ENCODE measurements at places on chromosomes 12 and 14. TPM values are rescaled to one million over a fixed set of nuclear protein-coding genes. Genes with fewer than 3 reads are reported as not detected.

- H3K4me1 ChIP-seq: no peaks in the 10 kb centered on the region
- H3K4me3 ChIP-seq: no peak overlapping the region
- no peaks in the 10 kb centered on the region for H3K27me3 ChIP-seq
These were observed 549.1 kb downstream of the RPS29 start for GRCh38 chr14:49036984-49037516.

DNA sequence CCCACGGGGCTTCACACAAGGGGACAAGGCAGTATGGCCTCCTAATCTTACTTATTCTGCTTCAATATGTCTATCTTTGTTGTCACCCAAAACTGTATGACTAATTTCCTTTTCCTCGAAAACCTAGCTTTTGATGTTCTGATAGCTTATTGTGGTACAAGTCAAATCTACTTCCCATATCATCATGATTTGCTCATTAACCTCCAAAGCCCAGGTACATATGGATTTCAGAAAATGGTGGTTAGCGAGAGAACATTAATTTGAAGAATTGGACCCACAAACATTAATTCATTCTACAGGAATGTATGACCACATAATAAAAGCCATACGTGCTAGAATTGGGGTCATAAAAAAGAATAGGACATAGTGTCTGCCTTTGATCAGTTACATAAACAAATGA lies 412.5 kb downstream of the CCDC91 start:
- no peaks in the 10 kb centered on the region for H3K4me1 ChIP-seq
- no peak overlapping the region for H3K4me3 ChIP-seq
- no peaks in the 10 kb centered on the region for H3K36me3 ChIP-seq
- H3K27ac ChIP-seq: no peak overlapping the region
- H3K27me3 ChIP-seq: no peaks in the 10 kb centered on the region

DNA sequence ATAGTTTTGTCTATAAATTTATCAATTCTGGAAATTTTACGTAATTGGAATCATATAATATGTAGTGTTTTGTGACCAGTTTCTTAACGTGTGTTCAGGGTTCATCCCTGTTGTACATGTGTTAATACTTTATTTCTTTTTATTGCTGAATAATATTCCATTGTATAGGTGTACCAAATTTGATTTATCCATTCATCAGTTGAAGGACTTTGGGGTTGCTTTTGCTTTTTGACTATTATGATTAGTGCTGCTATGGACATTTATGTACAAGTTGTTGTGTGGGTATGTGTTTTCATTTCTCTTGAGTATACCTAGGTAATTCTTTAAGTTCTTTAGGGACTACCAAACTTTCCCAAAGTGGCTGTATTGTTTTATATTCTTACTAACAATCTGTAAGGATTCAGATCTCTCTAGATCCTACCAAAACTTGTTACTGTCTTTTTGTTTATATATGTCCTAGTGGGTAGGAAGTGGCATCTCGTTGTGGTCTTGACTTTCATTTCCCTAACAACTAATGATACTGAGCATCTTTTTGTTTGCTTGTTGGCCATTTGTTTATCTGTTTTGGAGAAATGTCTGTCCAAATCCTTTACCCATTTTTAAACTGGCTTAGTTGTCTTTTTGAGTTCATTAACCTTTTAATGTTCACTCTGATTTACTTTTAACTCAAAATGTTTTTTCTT lies 14.9 kb downstream of the VRK1 start:
- H3K36me3 ChIP-seq: no peaks in the 10 kb centered on the region
- DNase-seq: no peak
- H3K27ac ChIP-seq: no peak overlapping the region
- H3K4me3 ChIP-seq: no peak overlapping the region

The ZNF891 gene
- 1.1 TPM for total RNA-seq

- no peaks in the 10 kb centered on the region for H3K27me3 ChIP-seq
- peaks cover 35% of the 10 kb centered on the region for H3K36me3 ChIP-seq
- H3K4me3 ChIP-seq: no peak overlapping the region
These were observed 311.7 kb upstream of the FKBP4 start for GRCh38 chr12:2482938-2483660.

DNA sequence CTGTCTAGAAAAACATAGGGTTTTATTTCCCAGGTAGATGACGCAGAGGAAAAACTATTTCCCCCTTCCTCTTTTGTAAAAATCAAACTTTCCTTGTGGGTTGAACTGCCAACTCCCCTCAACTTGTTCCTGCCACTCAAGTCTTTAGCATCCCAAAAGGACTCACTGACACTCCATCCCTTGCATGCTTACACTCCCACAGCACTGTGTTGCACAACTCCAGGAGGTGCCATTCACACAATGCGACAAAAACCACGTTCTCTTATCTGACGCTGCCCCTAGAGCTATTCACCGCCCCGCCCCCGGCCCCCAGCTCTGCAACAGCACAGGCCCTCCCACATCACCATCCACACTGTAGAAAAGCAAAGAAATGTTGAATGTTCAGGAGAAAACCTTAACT lies 16.9 kb upstream of the STON2 start:
- H3K27me3 ChIP-seq: no peaks in the 10 kb centered on the region
- no peak for DNase-seq
- H3K36me3 ChIP-seq: no peaks in the 10 kb centered on the region
- H3K4me1 ChIP-seq: no peaks in the 10 kb centered on the region
- H3K4me3 ChIP-seq: no peak overlapping the region

DNA sequence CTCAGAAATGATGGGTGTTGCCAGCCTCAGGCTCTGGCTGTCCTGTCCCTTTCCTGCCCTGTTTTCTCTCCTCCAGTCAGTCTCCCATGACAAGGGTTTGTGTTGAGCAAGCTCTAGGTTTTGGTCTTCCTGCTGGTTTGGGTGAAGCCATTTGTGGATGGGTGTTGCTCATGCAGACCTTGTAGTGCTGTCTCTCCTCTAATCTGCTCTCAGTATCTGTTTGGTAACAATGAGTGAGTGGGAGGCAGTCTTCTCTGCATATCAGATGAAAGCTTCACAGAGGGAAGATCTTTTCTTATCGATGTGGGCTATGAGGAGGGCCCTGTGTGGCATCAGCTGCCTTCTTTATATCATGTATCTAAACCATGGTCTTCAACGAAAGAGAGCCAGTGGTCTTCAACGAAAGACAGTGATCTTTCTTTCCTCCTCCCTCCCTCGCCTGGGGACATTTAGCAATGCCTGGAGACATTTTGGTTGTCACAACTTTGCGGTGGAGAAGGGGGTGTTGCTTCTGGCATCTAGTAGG lies 3.6 kb downstream of the CMA1 start:
- no peak overlapping the region for H3K4me3 ChIP-seq
- no peak overlapping the region for H3K27ac ChIP-seq
- H3K4me1 ChIP-seq: no peaks in the 10 kb centered on the region
- no peaks in the 10 kb centered on the region for H3K36me3 ChIP-seq

GRCh38 chr12:54173066-54173726 lies 15.6 kb downstream of the SMUG1 start:
- no peak for DNase-seq
- peak overlapping the region; percentile 49 for H3K4me3 ChIP-seq
- no peaks in the 10 kb centered on the region for H3K4me1 ChIP-seq
- no peaks in the 10 kb centered on the region for H3K36me3 ChIP-seq
- no peak overlapping the region for H3K27ac ChIP-seq
- H3K27me3 ChIP-seq: peaks cover 7% of the 10 kb centered on the region

GRCh38 chr12:5013266-5013730 lies 30.4 kb upstream of the KCNA5 start:
- H3K4me3 ChIP-seq: no peak overlapping the region
- no peak for DNase-seq
- H3K27ac ChIP-seq: no peak overlapping the region
- no peaks in the 10 kb centered on the region for H3K27me3 ChIP-seq
- no peaks in the 10 kb centered on the region for H3K36me3 ChIP-seq

The TGFB3 gene
- 17.5 TPM for total RNA-seq

GRCh38 chr12:105279460-105280056 lies 43.6 kb upstream of the APPL2 start:
- no peak for DNase-seq
- H3K36me3 ChIP-seq: no peaks in the 10 kb centered on the region
- no peaks in the 10 kb centered on the region for H3K27me3 ChIP-seq
- no peaks in the 10 kb centered on the region for H3K4me1 ChIP-seq
- no peak overlapping the region for H3K4me3 ChIP-seq
- H3K27ac ChIP-seq: no peak overlapping the region

DNA sequence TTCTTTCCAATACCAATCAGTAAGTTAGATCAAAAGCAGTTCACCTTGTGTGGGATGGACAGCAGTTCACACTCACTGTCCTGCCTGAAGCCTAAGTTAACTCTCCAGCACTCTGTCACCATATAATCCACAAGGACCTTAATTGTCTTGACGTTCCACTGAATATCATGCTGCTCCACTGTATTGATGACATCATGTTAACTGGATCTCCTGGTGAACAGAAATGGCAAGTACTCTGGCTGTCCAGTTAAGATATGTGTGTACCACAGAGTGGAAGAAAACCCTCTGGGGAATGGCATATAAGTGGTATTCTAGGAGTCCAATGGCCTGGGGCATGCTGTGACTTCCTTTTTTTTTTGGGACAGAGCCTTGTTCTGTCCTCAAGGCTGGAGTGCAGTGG lies 16.2 kb downstream of the CDKL1 start:
- H3K27ac ChIP-seq: no peak overlapping the region
- H3K27me3 ChIP-seq: no peaks in the 10 kb centered on the region
- no peaks in the 10 kb centered on the region for H3K4me1 ChIP-seq
- no peaks in the 10 kb centered on the region for H3K36me3 ChIP-seq

The C14orf180 gene
- total RNA-seq: 135 TPM

GRCh38 chr12:12929696-12930095 lies 22.3 kb downstream of the GPRC5D start:
- no peak overlapping the region for H3K4me3 ChIP-seq
- no peaks in the 10 kb centered on the region for H3K4me1 ChIP-seq
- H3K27me3 ChIP-seq: no peaks in the 10 kb centered on the region
- no peaks in the 10 kb centered on the region for H3K36me3 ChIP-seq

DNA sequence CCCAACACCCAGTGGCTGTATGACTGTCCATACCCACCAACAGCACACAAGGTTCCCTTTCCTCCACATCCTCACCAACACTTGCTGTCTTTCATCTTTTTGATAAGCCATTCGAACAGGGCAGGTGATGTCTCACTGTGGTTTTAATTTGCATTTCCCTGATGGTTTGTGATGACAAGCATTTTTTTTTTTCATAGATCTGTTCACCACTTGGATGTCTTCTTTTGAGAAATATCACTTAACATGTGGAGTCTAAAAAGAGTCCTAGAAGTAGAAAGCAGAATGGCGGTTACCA lies 198.1 kb upstream of the DIO3 start:
- no peaks in the 10 kb centered on the region for H3K36me3 ChIP-seq
- no peak overlapping the region for H3K27ac ChIP-seq
- no peak overlapping the region for H3K4me3 ChIP-seq

DNA sequence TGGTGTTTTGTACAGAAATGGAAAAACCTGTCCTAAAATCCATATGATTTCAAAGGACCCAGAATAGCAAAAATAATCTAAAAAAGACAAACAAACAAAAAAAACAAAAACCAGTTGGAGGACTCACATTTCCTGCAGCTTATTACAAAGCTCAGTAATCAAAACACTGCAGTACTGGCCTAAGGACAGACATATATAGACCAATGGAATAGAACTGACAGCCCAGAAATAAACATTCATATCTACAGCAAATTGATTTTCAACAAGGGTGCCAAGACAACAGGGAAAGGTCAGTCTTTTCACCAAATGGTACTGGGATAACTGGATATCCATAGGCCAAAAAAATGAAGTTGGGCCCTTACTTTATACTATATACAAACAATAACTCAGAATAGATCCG lies 55.0 kb downstream of the TAOK3 start:
- H3K4me3 ChIP-seq: no peak overlapping the region
- H3K27me3 ChIP-seq: no peaks in the 10 kb centered on the region
- no peak overlapping the region for H3K27ac ChIP-seq
- no peaks in the 10 kb centered on the region for H3K36me3 ChIP-seq
- no peaks in the 10 kb centered on the region for H3K4me1 ChIP-seq

The PZP gene
- total RNA-seq: not detected

The SYNDIG1L gene
- total RNA-seq: 0.22 TPM

DNA sequence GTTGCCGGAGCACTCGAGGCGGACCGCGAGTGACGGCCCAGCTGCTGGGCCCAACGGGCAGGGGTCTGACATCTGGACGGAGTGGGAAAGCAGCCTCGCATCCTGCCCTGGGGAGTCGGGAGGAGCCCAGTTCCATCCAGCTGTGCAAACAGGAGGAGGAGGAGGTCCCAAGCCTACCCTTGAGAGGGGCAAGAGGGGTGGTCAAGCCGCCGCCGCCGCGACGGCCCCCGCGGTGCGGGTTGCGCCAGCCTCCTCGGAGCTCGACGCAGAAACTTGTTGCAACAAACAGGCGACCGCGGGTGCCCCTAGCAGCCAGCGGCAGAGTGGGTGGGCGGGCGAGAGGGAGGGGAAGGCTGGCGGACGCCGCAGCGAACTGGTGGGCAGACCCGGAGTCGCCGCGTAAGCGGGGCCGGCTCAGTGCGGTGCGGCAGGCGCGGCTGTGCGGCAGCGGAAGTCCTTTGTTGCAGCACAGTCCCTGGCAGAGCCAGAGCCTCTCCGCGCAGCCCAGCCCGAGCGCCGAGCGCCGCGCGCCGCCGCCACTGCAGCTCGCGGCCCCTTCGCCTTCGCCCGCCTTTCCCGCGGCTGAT lies at the start of gene ZBTB1:
ZBTB1 (plus strand) TSS at position 461 of the 587 bp plus-strand sequence. CDS start 16,735 bp downstream, outside the sequence.
- H3K4me1 ChIP-seq: no peaks in the 10 kb centered on the region
- no peaks in the 10 kb centered on the region for H3K36me3 ChIP-seq
- DNase-seq: peak; percentile 87
- peak within 1 kb of the TSS; percentile 85 for H3K4me3 ChIP-seq
- peak within 1 kb of the TSS; percentile 99 for H3K27ac ChIP-seq

The FGF6 gene
- total RNA-seq: not detected

Measured in right atrium auricular region (tissue), 2 donors.